GM12864 (cell line): ENCODE measurements at places on chromosomes 3 and 15.

DNA sequence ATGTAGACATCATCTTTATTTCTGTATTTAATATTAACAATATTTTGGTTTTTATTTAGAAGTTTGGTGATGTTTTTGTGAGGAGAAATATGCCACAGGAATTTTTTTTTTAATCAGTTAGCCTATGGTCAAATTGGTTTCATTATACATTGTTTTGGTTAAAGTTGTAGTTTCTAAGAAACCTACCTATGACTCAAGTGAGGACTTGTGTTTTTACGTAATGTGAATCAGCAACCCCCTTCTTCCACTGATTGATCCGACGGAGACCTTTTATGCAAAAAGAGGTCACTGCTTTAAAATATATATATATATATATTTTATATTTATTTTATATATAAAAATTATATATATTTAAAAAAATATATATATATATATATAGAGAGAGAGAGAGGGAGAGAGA, 698.1 kb downstream of the FHIT start:
- no peak for DNase-seq

DNA sequence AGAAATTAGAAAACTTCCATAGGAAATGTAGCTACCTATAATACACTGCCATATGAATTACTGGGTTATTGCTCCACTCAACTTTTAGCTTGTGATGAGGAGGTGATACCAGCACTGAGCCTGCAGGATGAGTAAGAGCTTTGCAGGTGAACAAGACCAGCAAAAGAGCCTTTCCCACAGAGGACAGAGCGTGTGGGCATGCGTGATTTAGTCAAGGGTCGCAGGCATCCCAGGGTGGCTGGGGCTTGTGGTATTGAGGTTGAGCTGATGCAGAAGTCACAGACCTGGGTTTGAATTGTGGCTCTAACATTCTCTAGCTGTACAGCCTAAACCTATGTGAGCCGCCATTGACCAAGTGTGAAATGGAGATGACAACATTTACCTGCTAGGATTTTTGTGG, 5.6 kb downstream of the NRROS start:
- no peak for DNase-seq

- no peak for DNase-seq
Observed at GRCh38 chr3:136547293-136547692, 204.9 kb downstream of the STAG1 start.

- DNase-seq, result no peak
Observed at GRCh38 chr3:18752273-18752934, 327.3 kb upstream of the SATB1 start.

GRCh38 chr3:118942195-118942594, 92.5 kb downstream of the IGSF11 start:
- DNase-seq, result no peak

GRCh38 chr15:101613130-101614000, 38.8 kb downstream of the TM2D3 start:
- no peak for DNase-seq

DNA sequence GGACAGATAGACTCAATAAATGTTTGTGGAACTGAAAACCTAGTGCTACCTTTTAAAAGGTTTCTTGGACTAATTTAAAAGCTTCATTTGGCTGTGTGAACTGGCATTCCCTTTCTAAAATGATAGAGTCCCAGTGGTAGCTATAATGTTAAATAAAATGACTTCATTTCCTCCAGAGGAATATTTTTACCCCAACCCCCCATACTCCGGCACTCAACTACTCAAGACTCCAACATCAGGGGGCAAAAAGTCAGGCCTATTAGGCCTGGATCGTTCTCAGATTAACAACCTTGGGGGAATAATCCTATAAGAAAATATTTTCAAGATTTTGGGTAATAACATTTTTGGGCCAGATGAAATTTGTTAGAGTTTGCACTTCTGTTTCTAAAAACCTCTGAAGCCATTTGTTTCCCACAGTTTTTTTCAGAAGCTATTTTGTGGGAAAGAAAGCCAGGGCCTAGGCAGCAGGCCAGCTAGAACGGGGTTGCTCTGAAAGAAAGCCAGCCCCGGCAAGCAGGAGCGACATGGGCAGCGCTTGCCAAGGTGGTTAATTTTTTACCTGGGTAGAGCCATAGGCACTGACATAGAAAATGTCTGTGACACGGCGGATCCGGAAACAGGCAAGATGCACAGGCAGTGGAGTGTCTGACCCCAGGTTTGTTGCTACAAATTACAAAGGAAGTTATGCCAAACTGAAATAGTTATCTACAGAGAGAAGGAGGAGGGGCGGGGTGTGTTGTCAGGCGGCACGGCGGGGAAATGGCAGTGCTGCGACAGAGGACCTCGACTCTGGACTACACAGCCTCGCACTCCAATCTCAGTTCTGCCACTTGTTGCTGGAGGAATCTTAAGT, 84.6 kb downstream of the MAGI1 start:
- DNase-seq, result no peak

GRCh38 chr15:86620641-86621349, 541.1 kb downstream of the AGBL1 start:
- DNase-seq, result no peak

DNA sequence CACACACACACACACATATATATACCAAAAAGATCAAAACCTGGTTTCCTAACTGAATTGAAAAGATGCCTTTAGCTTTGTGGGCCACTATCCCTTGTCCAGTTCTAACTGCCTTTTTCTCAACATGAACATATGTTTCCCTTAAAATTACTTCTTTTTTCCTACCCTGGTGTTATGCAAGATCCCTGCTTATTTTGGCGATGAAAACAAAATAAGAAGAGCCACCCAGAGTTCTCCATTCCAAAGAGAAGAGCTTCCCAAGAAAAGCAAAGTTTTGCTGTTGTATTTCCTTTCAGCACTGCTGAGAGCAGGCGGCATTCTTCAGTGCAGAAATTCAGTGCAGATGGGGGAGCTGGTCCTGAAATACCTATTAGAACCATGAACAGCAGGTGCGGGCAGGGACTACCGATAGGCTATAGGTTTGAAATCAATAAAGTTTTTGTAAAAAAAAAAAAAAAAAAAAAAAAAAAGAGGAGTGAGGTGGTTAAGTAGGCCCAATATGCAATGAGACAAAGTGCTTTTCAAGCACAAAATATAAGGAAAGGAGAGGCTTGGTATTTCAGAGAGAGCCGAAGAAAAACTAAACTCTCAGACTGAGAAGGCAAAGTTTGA, 238.0 kb downstream of the FOXP1 start:
- no peak for DNase-seq

- no peak for DNase-seq
Observed at GRCh38 chr15:60496853-60497252, 17.9 kb upstream of the ICE2 start.

DNA sequence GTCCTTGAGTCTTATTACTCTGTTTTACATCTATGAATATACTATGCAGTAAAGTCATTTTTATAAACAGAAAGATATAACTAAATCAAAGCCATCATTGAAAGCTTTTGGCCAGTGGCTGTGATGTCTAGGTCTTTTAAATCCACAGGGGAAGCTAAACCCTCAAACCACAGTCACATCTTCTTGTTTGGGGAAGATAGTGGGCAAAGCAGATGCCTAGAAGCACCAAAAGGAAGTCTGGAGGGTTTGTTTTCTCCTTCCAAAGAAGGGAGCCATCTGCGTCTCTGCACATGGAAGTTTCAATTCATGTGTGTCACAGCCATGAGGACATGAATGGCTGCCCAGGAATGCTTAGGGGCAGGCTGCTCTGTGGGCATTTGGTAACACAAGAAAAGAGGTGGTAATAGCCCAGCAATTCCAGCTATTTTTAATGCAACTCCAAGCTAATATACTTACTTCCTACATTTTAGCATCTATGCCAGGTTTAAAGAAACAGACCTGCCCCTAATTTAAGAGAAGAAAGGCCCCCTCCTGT, 322.2 kb downstream of the SLC9A9 start:
- no peak for DNase-seq

DNA sequence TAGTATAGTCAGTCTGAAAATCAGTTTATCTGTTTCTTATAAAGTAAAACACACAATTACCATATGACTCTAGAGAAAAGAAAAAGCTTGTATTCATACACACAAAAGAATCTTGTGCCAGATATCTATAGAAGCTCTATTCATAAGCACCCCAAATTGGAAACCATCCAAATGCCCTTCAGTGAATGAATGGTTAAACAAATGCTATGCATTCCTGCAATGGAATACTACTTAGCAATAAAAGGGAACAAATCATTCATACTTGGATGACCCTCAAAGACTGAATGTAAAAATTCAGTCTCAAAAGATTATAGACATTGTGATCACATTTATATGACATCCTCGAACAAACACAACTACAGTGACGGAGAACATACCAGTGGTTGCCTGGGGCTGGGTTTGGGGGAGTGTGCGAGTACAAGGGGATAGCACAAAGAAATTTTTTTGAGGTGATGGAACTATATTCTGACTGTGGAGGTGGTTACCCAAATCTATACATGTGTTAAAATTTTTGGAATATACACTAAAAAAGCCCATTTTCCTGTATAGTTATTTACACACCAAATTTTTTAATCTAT, 680.6 kb downstream of the NTRK3 start:
- no peak for DNase-seq

GRCh38 chr3:127455541-127456450, 134.7 kb downstream of the TPRA1 start:
- no peak for DNase-seq

DNA sequence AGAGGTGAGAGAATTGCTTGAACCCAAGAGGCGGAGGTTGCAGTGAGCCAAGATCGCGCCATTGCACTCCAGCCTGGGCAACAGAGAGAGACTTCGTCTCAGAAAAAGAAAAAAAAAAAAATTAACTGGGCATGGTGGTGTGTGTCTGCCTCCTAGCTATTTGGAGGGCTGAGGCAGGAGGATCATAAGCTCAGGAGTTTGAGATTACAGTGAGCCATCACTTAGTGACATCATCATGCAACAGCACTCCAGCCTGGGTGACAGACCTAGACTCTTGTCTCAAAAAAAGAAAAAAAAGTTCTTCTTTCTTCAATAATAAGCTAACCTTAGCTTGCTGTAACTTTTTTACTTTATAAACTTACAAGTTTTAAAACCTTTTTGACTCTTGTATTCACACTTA, 99.8 kb downstream of the SLMAP start:
- no peak for DNase-seq

- DNase-seq, result no peak
Observed at GRCh38 chr3:126485176-126485897, 9.6 kb upstream of the ZXDC start.

- DNase-seq, result no peak
Observed at GRCh38 chr3:16515885-16516420, 2.5 kb upstream of the RFTN1 start.

GRCh38 chr15:70318594-70319465, 221.1 kb upstream of the TLE3 start:
- no peak for DNase-seq

- no peak for DNase-seq
Observed at GRCh38 chr3:122390665-122391064, 6.7 kb downstream of the FAM162A start.

DNA sequence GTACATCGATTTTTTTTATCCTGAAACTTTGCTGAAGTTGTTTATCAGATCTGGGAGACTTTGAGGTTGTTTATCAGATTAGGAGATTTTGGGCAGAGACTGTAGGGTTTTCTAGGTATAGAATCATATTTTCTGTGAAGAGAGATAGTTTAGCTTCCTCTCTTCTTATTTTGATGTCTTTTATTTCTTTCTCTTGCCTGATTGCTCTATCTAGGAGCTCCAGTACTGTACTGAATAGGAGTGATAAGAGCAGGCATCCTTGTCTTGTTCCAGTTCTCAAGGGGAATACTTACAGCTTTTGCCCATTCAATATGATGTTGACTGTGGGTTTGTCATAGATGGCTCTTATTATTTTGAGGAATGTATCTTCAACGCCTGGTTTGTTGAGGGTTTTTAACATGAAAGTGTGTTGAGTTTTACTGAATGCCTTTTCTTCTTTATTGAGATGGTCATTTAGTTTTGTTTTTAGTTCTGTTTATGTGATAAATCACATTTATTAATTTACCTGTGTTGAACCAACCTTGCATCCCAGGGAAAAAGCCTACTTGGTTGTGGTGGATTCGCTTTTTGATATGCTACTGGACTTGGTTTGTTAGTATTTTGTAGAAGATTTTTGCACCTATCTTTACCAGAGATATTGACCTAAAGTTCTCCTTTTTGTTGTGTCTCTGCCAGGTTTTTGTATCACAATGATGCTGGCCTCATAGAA, 14.9 kb upstream of the DNAAF4 start:
- DNase-seq, result no peak

DNA sequence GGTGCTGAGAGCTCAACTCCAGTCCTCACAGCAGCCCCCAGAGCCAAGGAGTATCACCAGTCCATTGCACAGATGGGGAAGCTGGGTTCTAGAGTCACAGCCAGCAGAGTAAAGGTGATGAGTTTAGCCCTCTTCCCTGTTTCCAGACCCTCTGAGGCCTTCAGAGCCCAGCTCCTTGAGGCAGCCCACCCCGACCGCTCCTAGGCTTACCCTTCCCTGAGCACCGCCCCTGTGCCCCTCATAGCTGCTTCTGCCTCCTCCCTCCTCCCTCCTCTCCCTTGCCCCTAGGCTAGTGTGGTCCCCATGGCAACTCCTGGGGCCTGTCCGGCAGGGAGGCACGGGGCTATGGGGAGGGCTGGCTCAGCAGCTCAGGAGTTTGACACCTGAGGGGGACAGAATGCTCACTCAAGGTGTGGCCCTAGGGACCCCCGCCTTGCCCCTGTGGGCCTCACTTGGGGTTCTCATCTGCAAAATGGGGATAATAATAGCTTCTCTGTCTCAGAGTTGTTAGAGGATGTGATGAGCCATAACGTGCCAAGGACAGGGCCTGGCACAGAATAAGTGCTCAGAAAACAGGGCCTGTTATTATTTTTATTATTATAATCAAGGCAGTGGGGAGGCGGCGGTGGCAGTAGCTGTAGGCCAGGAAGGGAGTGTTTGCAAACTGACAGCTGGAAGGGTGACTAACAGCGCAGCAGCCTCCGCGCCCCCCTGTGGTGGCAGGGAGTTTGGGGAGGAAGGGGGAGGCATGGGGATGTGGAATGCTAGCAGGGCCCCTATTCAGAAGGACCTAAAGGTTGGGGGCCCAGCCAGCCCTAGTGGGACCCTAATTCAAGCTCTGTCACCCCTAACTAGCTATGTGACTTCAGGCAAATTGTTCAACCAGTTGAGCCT, 11.5 kb downstream of the CSK start:
- DNase-seq, result no peak

GRCh38 chr3:64518950-64519349, 168.8 kb downstream of the ADAMTS9 start:
- DNase-seq, result no peak

- no peak for DNase-seq
Observed at GRCh38 chr3:26838026-26838425, 215.5 kb downstream of the LRRC3B start.

- no peak for DNase-seq
Observed at GRCh38 chr3:129173206-129173605, 10.5 kb downstream of the CNBP start.

- DNase-seq, result no peak
Observed at GRCh38 chr3:154690413-154690812, 260.4 kb upstream of the GPR149 start.

DNA sequence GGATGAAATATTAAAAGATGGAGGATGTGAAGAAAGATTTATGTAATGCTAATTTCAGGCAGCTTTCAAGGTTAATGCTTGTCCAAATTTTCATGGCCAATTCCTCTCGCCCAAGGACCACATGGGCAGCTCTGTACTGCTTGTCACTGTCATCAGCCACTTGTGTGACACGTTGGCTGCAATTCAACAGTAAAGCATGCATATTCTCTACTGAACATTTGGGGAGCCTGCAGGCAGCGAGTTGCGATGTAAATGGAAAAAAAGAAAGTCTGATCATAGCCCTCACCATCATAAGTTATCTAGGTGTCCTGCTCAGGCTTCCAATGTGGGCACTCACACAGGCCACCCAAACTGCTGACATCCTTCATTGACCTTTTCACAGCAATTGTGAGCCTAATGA, 1026.8 kb upstream of the NR2F2 start:
- DNase-seq, result no peak

GRCh38 chr3:62723166-62723913, 151.9 kb downstream of the CADPS start:
- no peak for DNase-seq
